ENCODE measurements at places on chromosomes 12 and 14. TPM values are rescaled to one million over a fixed set of nuclear protein-coding genes. Genes with fewer than 3 reads are reported as not detected.

BBOF1 gene
- total RNA-seq = 10.6 TPM

FLVCR2 gene
- 5.8 TPM for total RNA-seq

PSMC6 gene
- 112 TPM for total RNA-seq

CMA1 gene
- total RNA-seq = not detected

IL22 gene
- total RNA-seq = not detected

MDP1 gene
- 12.8 TPM for total RNA-seq

STON2 gene
- total RNA-seq = not detected

KCNK13 gene
- total RNA-seq = not detected

GLIPR1L1 gene
- not detected for total RNA-seq

GPD1 gene
- 0.18 TPM for total RNA-seq

KIF5A gene
- 0.29 TPM for total RNA-seq

RIN3 gene
- 2.0 TPM for total RNA-seq

AICDA gene
- total RNA-seq = not detected

GDF3 gene
- not detected for total RNA-seq

HOXC12 gene
- total RNA-seq = not detected

PTGER2 gene
- total RNA-seq = 63.4 TPM

Measured in myometrial cell (primary cell).